ENCODE measurements at places on chromosomes 6 and 20.

- no peak for DNase-seq
Measured at GRCh38 chr20:53937929-53938367, 132.4 kb downstream of the BCAS1 start.

DNA sequence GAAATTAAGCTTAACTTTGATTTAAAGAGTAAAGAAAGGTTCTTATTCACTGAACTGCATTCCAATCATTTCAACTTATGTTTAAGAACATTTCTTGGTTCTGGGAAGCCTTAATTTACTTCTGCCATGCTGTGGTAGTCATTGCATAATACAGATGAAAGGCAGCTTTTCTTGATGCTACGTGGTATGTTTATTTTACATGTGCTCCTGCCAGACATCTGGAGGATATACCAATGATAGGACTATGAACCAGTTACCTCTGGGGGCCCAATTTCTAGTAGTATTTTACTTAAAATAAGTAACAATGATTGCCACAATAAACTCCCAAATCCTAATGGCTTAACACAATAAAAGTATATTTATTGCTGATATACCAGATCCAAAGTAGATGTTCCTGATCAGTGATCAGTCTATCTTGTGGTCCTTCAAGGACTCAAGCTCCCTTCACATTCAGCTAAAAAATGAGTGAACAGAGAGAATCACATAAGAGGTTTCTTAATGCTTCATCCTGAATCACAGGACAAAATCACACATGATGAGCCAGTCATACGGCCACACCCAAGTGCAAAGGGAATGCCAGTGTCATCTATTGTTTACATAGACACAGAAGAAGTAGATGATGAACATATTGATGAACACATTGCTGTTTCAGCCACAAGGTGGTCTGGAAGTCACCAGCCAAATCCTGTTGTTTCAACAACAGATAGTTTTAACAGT lies 56.5 kb upstream of the CCN2 start:
- DNase-seq, result no peak

DNA sequence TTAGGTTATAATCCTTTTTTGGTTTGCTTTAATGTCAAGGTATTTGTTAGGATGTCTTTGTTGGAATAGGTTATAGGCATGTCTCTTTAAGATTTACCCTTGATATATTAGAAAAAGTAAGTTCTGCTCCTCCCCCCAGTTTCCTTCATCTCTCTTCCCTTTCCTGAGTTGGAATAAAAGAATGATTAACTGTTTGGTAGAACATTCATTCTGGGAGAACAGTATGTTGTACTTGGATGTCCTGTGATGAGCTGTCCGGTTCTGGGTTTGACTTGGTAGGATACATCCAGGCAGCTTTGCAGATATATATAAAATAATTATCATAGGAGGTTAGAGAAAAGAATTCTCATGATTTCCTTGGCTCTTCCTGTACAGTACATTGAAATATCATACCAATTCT lies 199.6 kb upstream of the RREB1 start:
- no peak for DNase-seq

DNA sequence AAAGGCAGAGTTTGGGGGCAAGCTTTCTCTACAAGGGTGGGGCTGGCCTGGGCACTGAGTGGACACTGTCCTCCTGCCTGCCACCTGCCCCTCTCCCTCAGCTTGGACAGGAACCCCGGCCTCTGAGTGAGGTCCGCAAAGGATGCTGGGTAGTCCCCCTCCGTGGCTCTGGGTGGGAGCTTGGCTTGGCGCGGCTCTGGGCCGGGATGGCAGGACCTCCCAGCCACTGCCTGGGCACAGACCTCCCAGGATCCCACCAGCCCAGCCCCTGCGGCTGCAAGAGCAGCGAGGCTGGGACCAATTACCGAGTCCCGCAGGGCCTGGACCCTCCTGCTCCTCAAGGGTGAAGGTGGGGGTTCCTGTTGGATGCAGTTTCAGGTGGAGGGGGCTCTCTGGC lies 2.9 kb upstream of the SOX18 start:
- no peak for DNase-seq

DNA sequence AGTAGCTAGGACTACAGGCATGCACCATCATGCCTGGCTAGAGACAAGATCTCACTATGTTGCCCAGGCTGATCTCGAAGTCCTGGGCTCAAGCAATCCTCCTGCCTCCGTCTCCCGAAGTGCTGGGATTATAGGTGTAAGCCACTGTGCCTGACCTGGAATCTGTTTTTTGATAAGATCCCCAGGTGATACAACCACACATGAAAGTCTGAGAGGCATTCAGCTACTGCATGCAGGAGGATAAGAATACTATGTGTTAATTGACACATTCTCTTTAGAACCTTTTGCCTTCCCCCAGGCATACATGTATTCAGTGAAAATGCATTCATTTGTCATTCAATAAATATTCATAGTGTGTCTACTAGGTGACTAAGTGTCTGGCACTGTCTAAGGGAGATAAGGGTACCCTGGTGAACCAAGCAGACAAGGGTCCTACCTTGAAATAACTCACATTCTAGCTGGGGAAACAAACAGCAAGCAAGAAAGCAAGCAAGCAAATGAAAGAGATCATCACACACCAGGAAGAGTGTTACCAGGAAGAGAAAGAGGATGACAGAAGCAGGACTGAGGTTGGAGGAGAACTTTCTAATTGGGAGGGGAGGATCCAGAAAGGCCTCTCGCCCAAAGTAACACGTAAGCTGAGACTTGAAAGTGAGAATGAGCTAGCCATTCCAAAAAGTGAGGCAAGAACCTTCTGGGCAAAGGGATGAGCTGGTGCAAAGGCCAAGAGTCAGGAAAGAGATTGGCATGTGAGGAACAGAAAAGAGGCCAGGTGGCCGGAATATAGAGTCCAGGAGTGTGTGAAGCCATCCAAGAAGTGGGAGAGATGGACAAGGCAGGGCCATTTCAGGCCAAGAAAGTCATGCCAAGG lies 6.5 kb downstream of the GFOD1 start:
- DNase-seq, result no peak

GRCh38 chr20:1456300-1456699 lies 10.3 kb downstream of the NSFL1C start:
- DNase-seq, result no peak

GRCh38 chr6:21354805-21355238 lies 238.7 kb upstream of the SOX4 start:
- no peak for DNase-seq

GRCh38 chr20:10221021-10221420 lies 2.4 kb downstream of the SNAP25 start:
- no peak for DNase-seq

DNA sequence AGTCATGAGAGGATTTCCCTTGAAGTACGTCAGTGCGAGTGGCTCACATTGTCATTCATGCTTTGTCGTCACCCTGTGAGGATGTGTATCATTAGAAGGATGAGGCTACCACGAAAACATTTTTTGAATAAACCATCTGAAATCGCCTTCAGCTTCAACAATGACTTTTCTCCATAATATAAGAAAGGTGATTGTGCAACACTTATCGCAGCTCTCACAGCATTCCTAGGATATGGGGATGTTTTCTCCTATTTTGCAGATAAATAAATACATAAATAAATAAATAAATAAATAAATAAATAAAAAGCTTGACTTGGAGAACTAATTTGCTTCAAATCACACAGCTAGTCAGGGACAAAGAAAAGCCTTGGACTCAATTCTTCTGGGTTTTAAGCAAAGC lies 326.5 kb downstream of the FOXA2 start:
- no peak for DNase-seq

DNA sequence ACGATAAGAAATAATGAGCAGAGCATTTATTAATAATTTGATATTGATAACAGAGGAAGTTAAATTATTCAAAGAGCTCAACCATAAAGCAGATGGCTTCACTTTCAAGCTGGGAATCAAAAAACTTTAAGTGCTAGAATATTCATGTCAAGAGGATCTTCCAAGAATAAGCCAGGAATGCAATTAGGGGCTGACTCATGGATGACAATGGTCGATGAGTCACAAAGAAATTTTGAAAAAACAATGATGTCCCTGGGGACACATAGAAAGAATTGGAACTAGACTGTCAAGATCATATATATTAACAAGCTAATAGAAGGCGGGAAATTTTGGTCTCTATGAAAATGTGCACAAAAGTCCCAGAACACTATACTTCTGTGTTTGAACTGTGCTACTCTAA lies 304.1 kb downstream of the LAMA2 start:
- no peak for DNase-seq

- no peak for DNase-seq
Measured at GRCh38 chr6:48183811-48184605, 73.0 kb upstream of the PTCHD4 start.

DNA sequence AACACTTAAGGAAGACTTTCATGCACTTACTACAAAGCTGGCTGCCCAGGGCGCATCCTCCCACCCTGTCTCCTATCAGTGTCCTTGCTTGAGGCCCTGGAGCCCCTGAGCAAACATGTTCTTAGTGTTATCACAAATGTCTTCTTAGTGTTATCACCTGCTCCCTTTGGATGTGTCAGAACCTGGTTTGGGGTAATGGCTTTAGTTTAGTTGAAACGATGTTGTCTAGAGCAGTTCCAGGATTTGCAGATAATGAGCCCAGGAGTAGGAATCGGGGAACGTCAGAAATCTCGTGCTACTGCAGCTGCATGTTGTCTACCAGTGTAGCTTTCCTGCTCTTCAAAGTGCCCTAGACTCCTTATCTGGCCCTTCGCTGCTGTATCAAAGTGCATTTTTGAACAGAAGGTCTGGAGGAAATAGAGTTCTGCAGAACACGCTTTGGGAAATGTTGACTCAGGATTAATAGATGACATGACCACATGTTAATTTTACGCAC lies 69.6 kb downstream of the PHACTR2 start:
- DNase-seq, result no peak

GRCh38 chr6:161204866-161205557 lies 68.8 kb downstream of the AGPAT4 start:
- no peak for DNase-seq

GRCh38 chr6:44315516-44315915 lies 2.4 kb upstream of the AARS2 start:
- DNase-seq, result no peak

- DNase-seq, result no peak
Measured at GRCh38 chr20:51653226-51653625, 110.7 kb upstream of the NFATC2 start.

DNA sequence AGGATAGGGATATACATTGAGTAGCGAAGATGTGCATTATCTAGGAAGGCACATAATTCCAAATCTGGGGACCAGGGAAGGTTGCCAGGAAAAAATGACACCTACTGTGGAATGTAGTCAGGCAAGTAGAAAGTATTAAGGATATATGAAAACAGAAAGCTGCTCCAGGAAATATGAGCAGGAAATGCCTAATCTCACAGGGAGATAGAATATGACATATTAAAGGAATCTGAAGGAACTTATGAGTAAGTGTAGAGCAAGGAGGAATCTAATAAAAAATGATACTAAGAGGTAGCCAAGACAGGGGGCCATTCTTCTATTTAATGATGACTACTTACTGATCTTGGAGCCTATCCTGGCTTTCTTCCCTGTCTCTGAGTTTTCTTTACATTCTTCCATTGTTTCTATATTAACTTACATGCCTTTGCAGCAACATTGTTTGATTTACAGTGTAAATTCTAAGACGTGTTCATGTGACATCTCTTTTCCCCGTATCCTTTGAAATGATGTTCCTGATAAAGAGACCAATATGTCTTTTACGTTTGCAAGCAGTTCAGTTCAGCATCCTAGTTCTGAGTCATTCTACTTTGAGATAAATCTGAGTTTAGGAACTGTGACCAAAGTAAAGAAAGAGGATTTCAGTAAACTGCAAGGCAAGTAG lies 58.6 kb downstream of the TINAG start:
- no peak for DNase-seq

DNA sequence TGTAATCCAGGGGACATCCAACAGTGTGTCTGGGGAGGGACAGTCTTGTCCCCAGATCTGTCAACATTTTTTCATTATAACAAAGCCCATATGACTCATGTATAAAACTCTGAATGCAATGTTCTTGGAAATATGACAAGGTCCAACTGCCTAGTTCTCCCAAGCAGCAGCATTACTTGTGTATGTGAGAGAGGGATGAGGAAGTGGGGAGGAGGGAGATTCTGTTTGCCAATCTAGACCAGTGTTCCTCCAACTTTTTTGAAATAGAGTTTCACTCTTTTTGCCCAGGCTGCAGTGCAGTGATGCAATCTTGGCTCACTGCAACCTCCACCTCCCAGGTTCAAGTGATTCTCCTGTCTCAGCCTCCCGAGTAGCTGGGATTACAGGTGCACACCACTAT lies 394.8 kb downstream of the DHX35 start:
- DNase-seq, result no peak

DNA sequence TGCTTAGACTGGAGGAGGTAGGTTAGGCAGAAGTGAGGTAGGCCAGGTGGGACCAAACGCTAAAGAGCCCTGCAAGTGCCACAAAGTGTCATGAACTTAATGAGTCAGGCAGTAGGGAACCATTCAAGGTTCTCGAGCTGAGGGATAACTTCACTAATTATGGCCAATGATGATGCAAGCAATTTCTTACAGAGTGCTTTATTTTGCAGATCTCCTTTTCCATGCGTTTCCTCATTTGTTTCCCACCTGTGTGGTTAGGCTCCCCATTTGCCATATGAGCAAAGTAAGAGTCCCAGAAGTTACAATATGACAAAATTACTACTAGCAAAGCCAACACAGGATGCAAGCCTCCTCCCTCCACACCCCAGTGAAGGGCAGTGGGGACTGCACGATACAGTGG lies 36.5 kb upstream of the PSMF1 start:
- DNase-seq, result no peak

DNA sequence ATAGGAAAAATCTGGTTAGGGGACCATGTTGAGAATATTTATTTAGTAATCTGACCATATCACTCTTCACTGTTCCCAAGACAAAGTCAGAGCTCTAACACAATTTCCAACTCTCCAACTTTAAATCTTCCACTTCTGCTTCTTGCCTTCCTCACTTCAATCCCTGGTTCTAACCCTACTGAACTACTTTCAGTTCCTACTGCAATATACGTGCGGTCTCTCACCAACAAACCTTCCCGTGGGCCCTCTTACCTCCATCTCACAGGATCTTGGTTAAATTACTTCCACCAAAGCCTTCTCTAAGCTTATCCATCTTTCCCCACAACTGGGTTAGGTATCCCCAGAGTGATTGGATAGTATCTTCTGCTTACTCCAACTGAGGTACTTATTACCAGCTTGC lies 8.0 kb downstream of the EIF2S2 start:
- no peak for DNase-seq

DNA sequence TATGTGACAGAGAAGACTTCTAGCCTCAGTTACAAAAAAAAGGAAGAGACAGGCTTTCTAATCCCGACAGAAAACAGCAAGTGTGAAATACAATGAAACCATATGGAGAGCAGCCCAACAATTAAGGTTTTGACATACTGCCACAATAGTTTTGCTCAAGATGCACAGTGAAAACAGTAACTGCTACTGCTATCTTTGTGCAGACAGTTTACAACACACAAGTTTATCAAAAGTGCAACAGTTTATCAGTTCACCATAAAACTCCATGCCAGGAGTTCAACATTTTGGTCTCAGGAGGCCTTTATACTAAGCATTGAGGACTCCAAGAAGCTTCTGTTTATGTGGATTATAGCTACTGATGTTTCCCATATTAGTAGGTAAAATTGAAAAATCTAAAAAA lies 37.6 kb downstream of the GOPC start:
- no peak for DNase-seq
